Right lobe of liver (tissue), 6 donors: ENCODE measurements at places on chromosomes 11 and 22.

DNA sequence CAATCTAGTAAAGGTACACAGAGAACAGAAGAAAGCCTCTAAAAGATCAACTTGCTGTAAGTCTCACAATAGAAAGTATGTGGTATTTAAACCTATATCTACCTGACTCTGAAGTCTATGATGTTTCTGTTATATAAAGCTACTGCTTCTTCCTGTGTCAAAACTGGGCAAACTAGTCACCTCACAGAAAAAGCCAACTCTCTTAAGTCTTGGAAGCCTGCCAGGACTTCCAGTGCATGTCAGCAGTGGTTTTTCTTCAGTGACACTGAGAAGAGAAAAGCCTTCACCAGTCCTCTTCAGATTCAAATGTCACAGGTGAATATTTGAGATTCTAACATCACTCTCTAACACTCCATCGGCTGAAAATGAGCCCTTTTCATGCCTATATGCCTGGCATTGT, 808.0 kb downstream of the DLG2 start:
- no peak overlapping the region for H3K4me3 ChIP-seq
- H3K27me3 ChIP-seq, result no peaks in the 10 kb centered on the region
- no peaks in the 10 kb centered on the region for H3K4me1 ChIP-seq
- no peaks in the 10 kb centered on the region for H3K36me3 ChIP-seq

- H3K36me3 ChIP-seq, result no peaks in the 10 kb centered on the region
- H3K27me3 ChIP-seq, result no peaks in the 10 kb centered on the region
- H3K4me3 ChIP-seq, result peak overlapping the region; percentile 85
- H3K4me1 ChIP-seq, result peaks cover 5% of the 10 kb centered on the region
These were observed 16.1 kb downstream of the MIAT start for GRCh38 chr22:26673486-26673885.

- H3K4me1 ChIP-seq, result no peaks in the 10 kb centered on the region
- no peak for DNase-seq
- H3K27me3 ChIP-seq, result no peaks in the 10 kb centered on the region
- H3K4me3 ChIP-seq, result no peak overlapping the region
These were observed 47.5 kb upstream of the POU2AF1 start for GRCh38 chr11:111426617-111427016.

DNA sequence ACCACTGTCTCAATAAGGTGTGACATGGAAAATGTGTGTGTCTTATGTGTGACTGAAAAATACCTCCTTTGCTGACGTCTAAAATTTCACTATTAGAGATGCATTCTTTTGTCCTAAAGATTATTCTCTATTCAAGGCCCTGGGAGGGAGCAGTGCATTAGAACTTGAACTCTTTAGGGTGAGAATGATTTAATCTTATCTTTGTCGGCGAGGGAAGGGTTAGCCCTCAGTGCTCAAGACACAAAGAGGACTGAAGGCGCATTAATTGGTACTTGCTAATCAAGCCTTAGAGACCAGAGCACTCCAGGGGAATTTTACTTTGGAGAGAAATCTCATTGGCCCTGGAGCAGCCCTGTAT, 29.8 kb upstream of the PLET1 start:
- no peak overlapping the region for H3K27ac ChIP-seq
- DNase-seq, result no peak
- no peaks in the 10 kb centered on the region for H3K36me3 ChIP-seq
- H3K4me1 ChIP-seq, result peaks cover 2% of the 10 kb centered on the region
- no peaks in the 10 kb centered on the region for H3K27me3 ChIP-seq

GRCh38 chr11:134980819-134981710, 569.0 kb upstream of the B3GAT1 start:
- H3K27me3 ChIP-seq, result no peaks in the 10 kb centered on the region
- H3K4me1 ChIP-seq, result no peaks in the 10 kb centered on the region
- H3K27ac ChIP-seq, result no peak overlapping the region

GRCh38 chr11:93814966-93815633, 31.0 kb downstream of the MED17 start:
- no peak overlapping the region for H3K27ac ChIP-seq
- no peaks in the 10 kb centered on the region for H3K27me3 ChIP-seq
- H3K36me3 ChIP-seq, result no peaks in the 10 kb centered on the region
- H3K4me1 ChIP-seq, result no peaks in the 10 kb centered on the region
- H3K4me3 ChIP-seq, result no peak overlapping the region

GRCh38 chr22:17675584-17675983, 37.0 kb downstream of the BCL2L13 start:
- peaks cover 9% of the 10 kb centered on the region for H3K4me1 ChIP-seq
- DNase-seq, result no peak
- H3K27ac ChIP-seq, result no peak overlapping the region
- no peaks in the 10 kb centered on the region for H3K36me3 ChIP-seq

DNA sequence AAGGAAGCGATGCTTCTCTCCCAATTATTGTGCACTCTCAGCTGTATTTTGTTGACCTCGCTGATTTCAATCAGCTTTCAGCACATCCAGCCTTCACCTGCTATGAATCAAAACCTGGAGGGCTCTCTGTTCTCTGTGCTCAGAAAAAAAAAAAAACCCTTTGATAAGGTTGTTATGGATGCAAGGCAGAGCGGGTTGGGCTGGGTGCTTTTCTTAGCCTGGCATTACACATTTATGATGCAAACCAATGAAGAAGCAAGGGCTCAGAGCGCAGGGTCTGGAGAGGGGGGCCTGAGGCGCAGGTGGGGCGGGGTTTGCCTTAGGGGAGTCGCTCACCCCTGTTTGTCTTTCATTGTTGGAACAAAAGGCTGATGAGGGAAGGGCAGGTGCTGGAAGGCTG, 86.0 kb upstream of the CADM1 start:
- H3K36me3 ChIP-seq, result no peaks in the 10 kb centered on the region
- no peaks in the 10 kb centered on the region for H3K27me3 ChIP-seq

DNA sequence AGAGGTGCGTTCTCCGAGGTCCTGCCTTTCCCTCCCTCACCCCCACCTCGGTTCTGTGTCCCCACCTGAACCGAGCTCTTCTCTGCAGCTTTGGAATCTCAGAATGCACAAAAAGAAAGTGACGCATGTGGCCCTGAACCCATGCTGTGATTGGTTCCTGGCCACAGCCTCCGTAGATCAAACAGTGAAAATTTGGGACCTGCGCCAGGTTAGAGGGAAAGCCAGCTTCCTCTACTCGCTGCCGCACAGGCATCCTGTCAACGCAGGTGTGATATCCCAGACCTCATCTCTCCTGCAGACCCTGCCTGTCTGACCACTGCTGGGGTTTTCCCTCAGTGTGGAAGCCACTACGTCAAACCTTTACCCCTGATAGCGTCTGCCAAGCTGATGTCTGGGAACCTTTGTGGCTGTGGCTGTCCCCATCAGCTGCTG, 13.9 kb downstream of the ACP2 start:
- H3K36me3 ChIP-seq, result no peaks in the 10 kb centered on the region
- H3K4me3 ChIP-seq, result peak overlapping the region; percentile 39
- DNase-seq, result peak; percentile 81
- no peaks in the 10 kb centered on the region for H3K27me3 ChIP-seq
- no peaks in the 10 kb centered on the region for H3K4me1 ChIP-seq

DNA sequence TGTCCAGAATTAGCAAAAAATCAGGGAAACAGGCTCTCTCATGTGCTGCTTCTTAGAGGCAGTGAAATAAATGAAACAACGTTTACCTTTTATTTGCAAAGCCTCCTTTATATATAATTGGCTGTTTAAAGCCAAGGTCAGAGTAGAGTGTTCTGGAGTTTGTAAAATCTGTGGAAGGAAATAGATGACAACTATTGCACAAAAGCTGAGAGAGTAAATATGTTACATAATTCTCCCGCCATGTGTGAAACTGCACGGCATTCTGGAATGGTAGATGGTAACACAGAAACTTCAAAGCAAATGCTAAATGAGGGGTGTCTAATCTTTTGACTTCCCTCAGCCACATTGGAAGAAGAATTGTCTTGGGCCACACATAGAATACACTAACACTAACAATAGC, 51.5 kb upstream of the FGF3 start:
- no peaks in the 10 kb centered on the region for H3K4me1 ChIP-seq
- no peaks in the 10 kb centered on the region for H3K27me3 ChIP-seq
- no peaks in the 10 kb centered on the region for H3K36me3 ChIP-seq

- no peaks in the 10 kb centered on the region for H3K4me1 ChIP-seq
- H3K4me3 ChIP-seq, result no peak overlapping the region
- H3K27me3 ChIP-seq, result no peaks in the 10 kb centered on the region
- peak overlapping the region; percentile 6 for H3K27ac ChIP-seq
- no peak for DNase-seq
These were observed 354.4 kb downstream of the SOX6 start for GRCh38 chr11:16001899-16002426.

DNA sequence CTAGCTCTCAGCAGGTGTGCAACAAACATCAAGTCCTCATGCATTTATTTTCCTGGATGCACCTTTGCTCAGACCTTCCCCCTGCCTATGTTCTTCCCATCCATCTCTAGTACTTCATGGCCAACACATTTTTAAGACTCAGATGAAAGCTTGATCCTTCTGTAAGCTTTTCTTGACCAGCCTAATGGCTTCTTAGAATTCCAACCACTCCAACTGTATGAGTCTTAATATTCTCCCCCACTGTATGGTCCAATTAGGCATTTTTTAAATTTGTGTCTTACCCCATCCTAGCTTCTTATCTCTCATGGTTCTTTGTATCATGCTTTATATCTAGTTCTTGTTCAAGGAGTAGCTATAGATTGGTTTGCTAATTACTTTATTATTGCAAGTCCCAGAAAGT, 44.8 kb downstream of the TENM4 start:
- no peak overlapping the region for H3K4me3 ChIP-seq
- DNase-seq, result no peak
- no peaks in the 10 kb centered on the region for H3K36me3 ChIP-seq
- no peak overlapping the region for H3K27ac ChIP-seq
- H3K27me3 ChIP-seq, result no peaks in the 10 kb centered on the region

DNA sequence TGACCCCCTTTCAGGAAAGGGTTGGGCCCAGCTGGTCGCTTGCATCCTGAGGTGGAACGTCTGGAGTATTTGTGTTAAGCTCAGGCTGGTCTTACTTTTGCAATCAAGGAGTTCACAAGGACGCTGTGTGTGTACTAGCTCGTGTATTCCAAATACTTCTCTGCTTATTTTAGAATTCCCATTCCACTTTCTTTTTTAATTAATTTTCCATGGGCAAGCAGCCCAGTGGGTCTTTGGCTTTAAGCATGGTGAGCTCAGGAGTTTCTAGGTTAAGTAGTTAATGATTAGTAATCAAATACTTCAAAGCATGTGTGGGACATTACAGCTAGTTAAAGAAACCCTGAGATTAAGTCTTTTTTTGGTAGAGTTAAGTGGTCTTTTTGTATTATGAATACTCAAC, 68.6 kb downstream of the CSNK2A3 start:
- H3K27me3 ChIP-seq, result no peaks in the 10 kb centered on the region
- H3K27ac ChIP-seq, result no peak overlapping the region
- H3K4me3 ChIP-seq, result no peak overlapping the region

DNA sequence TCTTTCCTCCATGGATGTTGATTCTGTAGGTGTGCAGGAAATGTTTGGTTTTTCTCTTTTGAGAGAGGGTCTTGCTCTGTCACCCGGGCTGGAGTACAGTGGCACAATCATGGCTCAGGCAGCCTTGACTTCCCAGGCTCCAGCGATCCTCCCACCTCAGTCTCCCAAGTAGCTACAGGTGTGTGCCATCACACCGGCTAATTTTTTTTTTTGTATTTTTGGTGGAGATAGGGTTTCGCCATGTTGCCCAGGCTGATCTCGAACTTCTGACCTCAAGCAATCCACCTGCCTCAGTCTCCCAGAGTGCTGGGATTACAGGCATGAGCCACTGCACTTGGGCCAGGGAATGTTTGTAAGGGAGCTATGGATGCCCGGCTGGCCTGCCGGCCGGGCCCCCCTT, 4.5 kb downstream of the PRR5 start:
- H3K4me3 ChIP-seq, result no peak overlapping the region
- H3K27me3 ChIP-seq, result no peaks in the 10 kb centered on the region
- no peaks in the 10 kb centered on the region for H3K36me3 ChIP-seq
- DNase-seq, result no peak
- no peak overlapping the region for H3K27ac ChIP-seq

DNA sequence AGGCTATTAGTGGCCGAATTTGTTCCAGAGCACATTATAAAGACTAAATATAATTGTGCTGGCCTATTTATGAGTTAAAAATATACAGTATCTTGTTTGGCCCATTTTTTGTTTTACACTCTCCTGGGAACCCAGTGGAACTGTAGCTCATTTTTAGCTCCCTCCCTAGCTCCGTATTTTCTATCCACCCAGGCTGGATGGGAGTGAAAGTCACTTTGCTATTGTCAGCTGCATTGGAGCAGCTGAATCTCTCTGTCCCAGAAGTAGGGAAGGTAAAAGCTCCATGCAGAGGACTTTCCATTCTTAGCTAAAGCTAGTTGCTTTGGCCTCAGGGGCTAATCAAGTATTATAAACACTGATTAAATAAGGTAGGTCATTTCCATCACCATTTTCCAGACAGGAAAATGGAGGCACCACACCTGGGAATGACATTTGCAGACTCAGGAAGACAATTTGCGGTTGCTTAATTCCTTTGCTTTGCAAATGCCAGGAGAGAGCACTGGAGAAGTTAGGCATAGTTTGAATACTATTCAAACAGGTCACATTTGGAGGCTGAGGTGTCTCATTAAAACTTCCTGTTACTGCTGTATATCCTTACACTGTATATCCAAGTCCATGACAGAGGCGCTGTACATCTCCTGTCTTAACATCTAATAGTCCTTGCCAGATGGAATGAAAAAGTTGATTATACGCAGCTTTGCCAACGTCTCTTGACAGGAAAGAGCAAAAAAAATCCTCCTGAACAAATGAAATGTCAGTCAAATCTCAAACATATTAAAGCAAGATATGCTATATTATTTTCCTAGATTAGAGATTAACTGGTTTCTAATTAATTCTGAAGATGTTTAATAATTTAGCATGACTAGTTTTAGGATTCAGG, 338.1 kb upstream of the KIRREL3 start:
- no peak for DNase-seq
- H3K36me3 ChIP-seq, result no peaks in the 10 kb centered on the region
- H3K4me3 ChIP-seq, result no peak overlapping the region
- no peak overlapping the region for H3K27ac ChIP-seq

- H3K4me3 ChIP-seq, result no peak overlapping the region
- peak overlapping the region; percentile 33 for H3K27ac ChIP-seq
- H3K27me3 ChIP-seq, result no peaks in the 10 kb centered on the region
These were observed 978 bp downstream of the CSDC2 start for GRCh38 chr22:41561788-41562187.

DNA sequence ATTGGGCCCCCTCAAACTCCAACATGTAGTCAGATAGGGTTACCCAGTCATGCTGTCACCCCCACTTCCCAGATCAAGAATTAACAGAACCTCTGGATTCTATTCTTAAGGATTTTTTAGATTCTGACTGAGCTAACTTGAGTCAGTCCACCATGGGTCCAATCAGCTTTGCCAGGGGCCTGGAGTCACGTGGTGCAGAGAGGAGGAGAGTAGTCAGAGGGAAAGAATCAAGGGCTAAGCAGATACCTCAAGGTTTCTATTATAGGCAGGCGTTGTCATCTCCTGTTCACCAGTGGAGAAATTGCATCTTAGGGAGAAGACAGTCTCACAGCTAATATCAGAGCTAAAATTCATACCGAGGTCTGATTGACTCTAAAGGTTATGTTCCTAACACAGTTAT, 28.2 kb downstream of the FZD4 start:
- no peak for DNase-seq
- H3K27me3 ChIP-seq, result no peaks in the 10 kb centered on the region
- H3K36me3 ChIP-seq, result no peaks in the 10 kb centered on the region

GRCh38 chr11:5004424-5005274, 10.0 kb downstream of the OR51L1 start:
- no peak overlapping the region for H3K4me3 ChIP-seq
- no peaks in the 10 kb centered on the region for H3K4me1 ChIP-seq
- DNase-seq, result peak; percentile 55
- H3K27ac ChIP-seq, result no peak overlapping the region
- no peaks in the 10 kb centered on the region for H3K36me3 ChIP-seq
